ENCODE measurements at places on chromosomes 7 and 10.

- DNase-seq: no peak
These were observed 136.8 kb downstream of the LCOR start for GRCh38 chr10:96968682-96969423.

GRCh38 chr10:104317726-104318299, 20.5 kb downstream of the ITPRIP start:
- DNase-seq: no peak

DNA sequence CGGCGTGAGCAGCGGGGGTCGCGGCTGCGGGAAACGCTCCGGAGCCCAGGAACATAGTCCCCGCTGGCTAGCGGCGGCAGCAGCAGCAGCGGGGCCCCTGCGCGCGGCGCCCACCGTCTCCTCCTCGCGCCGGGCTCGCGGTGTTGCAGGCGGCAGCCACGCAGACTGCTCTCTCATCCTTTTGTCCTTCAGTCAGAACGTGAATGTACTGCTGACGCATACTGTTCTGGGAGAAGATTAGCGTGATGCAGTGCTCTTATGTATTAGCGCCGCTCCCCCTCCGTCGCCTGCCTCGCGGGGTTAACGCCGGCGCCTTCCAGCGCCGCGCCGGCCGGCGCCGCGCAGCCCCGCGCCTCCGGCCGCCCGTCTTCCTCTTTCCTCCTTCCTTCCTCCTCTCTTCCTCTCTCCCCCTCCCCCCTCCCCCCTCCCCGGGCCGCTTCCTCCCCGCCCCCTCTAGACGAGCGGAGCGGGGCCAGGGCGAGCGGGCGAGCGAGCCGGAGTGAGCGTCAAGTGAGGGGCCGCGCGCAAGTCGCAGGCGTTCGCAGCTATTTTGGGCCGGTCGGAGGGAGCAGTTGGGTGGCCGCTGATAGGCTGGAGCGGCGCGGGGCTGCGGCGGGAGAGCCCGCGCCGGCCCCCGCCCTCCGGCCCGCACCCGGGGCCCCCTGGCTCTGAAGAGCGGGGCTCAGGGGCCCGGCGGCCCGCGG, 816 bp upstream of the LRRC4 start:
- peak; percentile 84 for DNase-seq

DNA sequence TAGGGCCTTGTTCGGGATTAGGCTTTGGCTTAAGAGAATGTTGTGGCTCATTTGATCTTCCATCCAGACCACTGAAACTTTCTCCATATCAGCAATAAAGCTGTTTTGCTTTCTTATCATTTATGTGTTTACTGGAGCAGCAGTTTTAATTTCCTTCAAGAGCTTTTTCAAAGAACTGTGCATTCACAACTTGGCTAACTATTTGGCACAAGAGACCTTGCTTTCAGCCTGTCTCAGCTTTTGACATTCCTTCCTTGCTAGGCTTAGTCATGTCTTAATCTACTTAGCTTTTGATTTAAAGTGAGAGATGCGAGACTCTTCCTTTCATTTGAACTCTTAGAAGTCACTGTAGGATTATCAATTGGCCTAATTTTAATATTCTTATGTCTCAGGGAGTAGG, 19.1 kb upstream of the AKR1B1 start:
- DNase-seq: no peak

GRCh38 chr10:103397191-103397825, 882 bp downstream of the PDCD11 start:
- no peak for DNase-seq

DNA sequence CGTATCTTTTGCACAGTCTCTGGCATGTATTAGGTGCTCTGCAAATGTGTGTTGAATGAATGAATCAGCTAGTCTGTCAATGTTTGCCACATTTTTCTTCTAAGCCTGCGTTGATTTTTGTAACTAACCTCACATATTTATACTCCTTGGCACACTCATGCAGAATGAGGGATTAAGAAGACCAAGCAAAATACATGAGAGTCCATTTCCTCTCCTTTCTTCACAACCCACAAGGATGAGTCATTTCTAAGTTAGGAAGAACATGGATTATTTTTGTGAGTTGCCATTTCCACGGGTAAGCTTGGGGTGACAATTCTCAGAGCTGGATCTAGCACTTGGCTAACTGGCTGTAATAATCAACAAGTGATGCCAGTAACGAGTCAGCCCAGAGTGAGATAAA, 158.8 kb downstream of the TWIST1 start:
- DNase-seq: no peak

DNA sequence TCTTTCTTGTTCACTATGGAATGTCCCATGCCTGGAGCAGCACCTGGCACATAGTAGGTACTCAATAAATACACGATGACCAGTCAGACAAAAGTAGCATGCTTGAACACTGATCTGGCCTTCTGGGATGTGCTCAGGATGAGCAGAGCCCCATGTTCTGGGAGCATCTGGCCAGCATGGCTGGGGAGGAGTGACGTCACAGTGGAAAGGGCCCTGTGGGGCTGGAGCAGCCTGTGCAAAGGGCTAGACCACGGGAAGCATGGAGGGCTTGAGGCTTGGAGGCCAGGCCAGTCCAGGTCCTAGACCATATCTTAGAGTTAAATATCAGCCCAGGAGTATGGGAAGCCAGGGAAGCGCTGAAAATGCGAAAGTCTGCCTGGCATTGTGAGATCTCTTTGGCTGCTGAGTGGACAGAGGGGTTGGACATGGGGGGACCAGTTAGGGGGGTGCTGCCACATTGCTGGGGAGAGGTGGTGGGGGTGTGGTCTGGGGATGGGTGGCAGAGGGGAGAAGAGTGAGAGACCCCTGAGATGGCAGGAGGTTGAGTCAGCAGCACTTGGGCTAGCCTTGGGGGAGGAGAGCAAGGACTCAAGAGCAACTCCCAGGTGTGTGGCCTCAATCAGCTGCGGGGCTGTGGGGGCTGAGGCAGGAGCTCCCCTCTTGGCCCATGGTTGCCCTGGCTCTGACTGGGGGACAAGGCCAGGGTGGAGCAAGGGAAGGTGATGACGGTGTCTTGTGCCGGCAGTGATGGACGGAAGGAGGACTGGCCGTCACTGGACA, 34.9 kb downstream of the ZCCHC24 start:
- DNase-seq: no peak

DNA sequence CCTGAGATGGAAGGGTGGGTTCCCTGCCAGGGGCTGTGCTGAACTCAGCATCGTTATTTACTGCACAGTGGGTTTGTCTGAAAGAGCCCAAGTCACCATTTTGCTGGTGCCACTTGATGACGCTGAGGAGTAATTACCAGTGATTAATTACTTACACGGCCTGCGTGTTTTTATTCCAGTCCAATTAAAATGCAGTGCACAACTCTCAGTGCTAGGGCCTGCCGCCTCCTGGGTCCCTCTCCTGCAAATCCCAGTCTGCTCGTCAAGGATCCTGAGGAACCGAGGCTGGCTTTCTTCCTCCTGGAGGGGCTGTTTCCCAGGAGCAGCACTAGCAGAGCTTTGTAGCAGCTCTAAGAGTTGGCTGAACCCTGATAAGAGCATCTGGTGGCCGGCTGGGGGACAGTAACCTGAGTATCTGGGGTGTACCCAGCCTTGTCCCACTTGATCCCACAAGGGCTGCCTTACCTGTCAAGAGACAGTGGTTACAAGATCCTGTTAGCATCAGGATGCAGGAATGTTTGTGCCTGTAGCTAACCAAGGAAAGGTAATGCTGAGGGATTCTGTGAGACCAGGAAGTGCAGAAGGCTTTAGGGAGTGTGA, 45.1 kb upstream of the LRRC4 start:
- DNase-seq: no peak

- DNase-seq: no peak
These were observed 88.1 kb downstream of the SEPTIN7 start for GRCh38 chr7:35889001-35889400.
